ENCODE measurements at places on chromosomes 13 and 19.

DNA sequence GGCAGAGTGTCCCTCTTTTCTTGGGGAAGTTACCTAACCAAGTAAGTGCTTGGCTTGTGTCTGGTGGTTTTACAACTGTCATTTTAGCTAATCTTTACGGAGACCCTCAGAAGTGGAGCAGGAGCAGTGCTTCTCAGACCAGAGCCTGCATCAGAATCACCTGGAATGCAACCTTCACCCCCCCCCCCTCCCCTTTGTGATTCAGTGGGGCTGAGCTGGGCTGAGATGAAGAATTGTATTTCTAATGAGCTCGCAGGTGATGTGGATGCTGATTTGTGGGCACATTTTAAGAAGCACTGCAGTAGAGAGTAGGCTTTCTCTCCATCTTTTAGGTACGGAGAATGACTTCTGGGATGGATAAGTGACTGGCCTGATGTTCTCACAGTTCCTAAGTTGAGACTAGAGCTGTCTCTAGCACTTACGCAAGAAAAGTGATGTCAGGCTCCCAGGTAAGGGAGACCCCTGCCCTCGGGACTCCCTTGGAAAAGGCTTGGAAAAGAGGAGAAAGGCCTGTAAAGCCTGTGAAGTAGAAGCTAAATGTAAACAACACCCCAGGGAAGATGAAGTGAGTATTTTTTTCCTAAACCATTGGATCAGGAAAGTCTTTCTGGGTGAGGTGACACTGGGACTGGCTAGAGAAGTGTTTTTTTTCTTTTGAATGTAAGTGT is 23.3 kb upstream of the RNF113B start:
- no peak for DNase-seq

DNA sequence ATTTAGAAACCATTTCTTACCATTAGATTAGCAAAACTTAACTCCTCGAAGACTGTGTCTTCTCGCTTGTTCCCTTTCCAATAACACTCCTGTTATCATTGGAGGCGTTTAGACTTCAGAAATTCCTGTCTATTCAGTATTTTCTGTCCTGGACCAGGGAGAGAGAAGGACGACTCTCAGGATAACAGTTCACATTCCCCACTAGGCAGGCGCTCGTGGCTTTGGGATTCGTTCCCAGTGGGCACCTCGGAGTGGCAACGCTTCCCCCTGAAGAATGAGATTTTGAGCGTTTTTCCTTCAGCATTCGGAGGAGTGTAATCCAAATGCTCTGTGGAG is 429 bp upstream of the ZNF225 start:
- no peak for DNase-seq

GRCh38 chr19:43300206-43300605 is 30.9 kb upstream of the PSG9 start:
- DNase-seq: no peak

- peak; percentile 82 for DNase-seq
Measured at GRCh38 chr19:33125929-33126388, 6.0 kb upstream of the WDR88 start.

GRCh38 chr13:40113643-40114304 is 458.3 kb downstream of the COG6 start:
- peak; percentile 61 for DNase-seq

Data from choroid plexus epithelial cell (primary cell).